ENCODE measurements at places on chromosomes 6 and 20.

DNA sequence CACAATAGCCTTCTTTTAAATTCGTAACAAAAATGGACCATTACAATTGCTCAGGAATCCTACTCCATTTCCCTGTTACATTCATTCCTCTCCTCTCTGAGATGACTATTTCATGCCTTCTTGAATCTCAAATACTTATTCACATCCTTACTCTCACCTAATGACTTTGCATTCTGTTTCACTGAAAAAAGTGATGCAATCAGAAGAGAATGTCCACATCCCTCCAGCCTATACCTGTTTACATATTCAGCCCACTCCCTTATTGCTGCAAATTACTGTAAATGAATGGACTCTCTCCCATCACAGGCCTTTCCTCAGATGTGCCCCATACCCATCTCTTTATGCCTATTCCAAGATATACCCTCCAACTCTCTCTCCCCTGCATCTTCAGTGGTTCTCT lies 8.6 kb downstream of the TAAR1 start:
- no peak for DNase-seq

GRCh38 chr6:16635810-16636602 lies 125.3 kb downstream of the ATXN1 start:
- DNase-seq, result no peak

GRCh38 chr6:41626022-41626421 lies 12.2 kb upstream of the MDFI start:
- no peak for DNase-seq

DNA sequence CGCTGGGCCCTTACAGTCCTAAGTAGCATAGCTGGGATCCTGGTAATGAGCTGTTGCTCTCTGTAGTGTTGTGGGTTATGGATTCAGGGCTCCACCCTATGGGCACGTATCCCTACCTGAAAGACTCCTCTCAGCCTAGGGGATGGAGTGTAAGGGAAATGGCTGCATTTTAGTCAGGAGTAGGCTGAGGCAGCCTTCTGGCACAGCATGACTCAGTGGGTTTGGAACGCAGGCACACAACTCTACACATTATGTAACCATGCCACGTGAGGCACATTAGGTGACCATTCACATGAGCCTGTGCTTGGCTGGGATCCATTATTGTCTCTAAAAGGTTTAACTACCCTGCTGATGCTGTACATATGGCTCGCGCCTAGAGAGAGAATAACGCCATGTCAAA lies 27.8 kb downstream of the HDDC2 start:
- DNase-seq, result no peak

DNA sequence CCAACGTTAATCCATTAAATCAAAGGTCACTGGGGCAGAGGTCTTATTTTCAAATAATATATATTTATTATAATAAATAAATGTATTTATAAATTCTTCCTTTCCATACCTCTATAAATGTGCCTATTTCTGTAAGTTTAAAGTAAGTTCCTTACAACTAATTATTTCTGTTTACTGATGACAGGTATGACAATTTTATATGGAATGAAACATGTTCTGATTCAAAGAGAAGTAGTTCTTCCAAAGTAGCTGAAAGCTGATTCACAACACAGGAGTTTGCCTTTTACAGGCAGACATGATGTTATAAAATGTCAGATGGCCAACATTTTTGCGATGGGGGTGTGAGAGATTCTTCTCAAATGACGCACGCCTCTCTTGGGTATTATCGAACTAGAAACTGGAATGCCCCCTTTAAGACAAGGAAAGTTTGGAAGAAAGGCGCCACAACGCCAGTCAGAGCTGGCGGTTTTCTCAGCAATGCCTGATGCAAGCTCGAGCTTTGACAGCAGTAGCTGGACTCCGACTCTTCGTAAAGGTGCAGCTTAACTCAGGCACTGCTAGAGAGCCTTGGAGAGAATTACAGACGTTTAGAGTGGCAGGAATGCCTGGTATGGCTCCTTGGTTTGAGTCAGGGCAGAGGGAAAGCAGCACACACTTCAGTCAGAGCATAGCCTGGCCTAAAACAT lies 92.1 kb downstream of the FOXC1 start:
- DNase-seq, result no peak

GRCh38 chr6:99178168-99178567 lies 171.3 kb downstream of the FAXC start:
- DNase-seq, result no peak

- no peak for DNase-seq
Observed at GRCh38 chr6:169215201-169215681, 38.4 kb downstream of the THBS2 start.

DNA sequence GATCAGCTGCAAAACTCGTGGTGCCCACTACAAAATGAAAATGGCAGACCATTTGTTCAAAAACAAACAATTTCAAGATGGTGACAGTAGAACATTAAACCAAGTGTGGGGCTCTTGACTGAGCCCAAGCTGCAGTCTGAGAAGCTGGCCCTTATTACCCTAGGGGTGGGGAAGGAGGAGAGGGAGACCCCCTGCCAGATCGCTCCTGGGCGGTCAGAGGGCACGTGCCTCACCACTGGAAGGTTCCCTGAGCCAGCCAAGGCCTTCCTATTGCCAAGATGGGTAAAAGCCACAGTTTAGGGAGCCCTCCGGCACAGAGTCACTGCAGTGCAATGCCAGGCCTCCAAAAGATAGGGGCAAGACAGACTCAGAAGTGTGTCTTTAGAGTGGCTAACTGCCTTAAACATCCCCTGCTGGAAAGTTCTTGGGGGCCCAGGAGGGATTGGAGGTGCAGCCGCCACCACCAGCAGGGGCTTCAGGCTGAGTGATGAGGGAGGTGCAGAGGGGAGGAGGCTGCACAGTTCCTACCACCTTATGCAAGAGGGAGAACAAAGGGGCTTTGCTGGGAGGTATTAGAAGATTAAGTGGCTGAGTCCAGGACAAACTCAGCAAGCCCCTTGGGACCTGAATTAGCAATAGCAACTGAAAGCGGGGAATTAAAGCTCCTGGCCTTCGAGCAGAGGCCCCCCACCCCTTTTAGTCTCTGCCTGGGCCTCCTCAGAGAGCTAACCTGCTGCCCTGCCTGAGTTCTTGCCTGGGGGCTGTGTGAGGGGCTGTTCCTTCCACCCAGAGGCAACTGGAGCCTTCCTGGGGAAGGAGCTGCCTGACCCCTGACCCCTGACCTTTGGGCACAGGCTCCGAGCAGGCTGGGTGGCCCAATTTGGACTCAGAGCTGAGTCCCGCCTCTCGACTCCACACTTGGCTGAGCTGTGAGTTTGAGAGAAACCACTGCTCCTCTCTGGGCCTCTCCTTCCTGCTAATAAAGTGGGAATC lies 88.4 kb downstream of the VEGFA start:
- DNase-seq, result no peak

GRCh38 chr20:16639027-16639941 lies 66.0 kb upstream of the KIF16B start:
- no peak for DNase-seq

- no peak for DNase-seq
Observed at GRCh38 chr20:53294804-53295203, 298.8 kb downstream of the ZNF217 start.

DNA sequence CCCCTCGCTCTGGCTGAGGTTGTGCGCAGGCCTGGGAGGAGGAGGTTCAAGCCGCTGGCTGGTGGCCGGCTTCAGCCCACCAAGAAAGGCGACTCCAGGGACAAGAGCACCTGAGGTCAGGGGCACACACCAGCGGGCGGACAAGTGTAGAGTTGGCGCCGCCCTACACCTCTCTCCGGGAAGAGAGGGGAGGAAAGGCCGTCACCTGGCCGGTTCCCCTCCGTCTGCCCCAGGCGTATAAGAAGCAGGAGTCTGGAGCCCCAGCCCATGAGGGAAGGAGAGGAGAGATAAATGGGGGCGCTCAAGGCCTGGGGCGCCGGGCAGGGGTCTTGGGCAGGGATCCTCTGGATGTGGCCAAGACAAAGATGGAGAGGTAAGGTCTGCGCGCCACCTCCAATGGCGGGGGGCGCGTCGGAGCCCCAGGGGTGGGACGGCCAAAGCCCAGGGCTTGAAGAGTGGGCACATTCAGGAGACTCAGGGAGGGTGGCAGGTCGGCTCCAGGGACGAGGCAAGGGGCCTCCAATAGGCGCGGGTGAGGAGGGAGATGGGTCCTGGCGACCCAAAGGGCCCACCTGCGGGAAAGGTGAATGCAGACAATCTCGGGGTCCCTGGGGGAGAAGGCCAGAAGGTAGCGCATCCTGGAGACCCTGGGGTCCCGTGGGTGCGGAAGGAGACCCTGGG lies 826 bp downstream of the RIMS4 start:
- no peak for DNase-seq
